Stimulated activated CD8-positive, alpha-beta memory T cell treated with anti-CD3 and anti-CD28 coated beads, Interleukin-7, amount 100 ng/mL, for 1 hour (primary cell): ENCODE measurements at places on chromosomes 1 and 21.

GRCh38 chr1:248748211-248748610 is 7.3 kb downstream of the LYPD8 start:
- DNase-seq = no peak

GRCh38 chr1:17551755-17552234 is 12.3 kb downstream of the ARHGEF10L start:
- DNase-seq = no peak

GRCh38 chr1:71295350-71295749 is 214.5 kb upstream of the ZRANB2 start:
- no peak for DNase-seq

DNA sequence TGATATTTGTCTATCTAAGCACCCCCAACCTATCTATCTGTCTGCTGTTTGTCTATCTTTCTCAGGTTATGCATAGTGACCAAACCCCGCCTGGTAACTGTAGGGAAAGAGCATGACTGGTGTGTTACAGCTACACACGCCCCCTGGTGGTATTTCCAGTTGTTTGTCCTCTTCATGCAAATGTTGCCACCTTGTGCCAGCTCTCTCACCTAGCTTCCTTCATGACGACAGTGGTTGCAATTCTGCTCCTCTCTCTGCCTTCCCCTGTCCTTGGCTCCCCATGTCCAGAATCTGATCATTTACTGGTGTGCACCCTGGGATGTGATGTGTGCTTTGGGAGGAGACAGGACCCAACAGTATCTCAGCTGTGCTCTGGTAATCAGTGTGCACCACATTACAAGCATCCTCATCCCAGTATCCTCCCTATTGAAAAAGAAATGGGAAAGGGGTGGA is 8.1 kb upstream of the INKA2 start:
- DNase-seq = no peak

GRCh38 chr1:234271243-234271606 is 102.0 kb upstream of the COA6 start:
- no peak for DNase-seq

- DNase-seq = peak; percentile 11
Measured at GRCh38 chr1:152185544-152186391, 26.7 kb upstream of the RPTN start.

DNA sequence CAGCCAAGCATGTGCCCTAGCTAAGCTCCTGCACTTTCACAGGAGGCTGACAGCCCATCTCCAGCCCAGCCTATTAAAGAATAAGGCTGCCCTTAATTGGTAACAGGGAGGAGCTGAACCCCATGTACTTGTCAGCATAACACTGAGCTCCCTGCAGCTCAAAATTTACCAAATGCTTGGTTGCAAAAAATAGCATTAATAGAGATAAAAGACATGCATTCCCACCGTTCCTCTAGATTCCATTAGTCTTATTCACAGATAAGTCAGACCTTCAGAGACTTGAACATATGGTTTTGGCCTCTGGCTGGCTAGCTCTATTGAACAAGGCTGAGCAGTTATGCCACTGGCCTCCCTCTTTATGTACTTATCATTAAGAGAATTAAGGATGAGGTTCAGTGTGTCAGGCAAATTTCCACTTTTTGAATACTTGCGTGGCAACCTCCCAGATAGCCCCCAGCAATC is 29.2 kb downstream of the OLFML3 start:
- DNase-seq = no peak

DNA sequence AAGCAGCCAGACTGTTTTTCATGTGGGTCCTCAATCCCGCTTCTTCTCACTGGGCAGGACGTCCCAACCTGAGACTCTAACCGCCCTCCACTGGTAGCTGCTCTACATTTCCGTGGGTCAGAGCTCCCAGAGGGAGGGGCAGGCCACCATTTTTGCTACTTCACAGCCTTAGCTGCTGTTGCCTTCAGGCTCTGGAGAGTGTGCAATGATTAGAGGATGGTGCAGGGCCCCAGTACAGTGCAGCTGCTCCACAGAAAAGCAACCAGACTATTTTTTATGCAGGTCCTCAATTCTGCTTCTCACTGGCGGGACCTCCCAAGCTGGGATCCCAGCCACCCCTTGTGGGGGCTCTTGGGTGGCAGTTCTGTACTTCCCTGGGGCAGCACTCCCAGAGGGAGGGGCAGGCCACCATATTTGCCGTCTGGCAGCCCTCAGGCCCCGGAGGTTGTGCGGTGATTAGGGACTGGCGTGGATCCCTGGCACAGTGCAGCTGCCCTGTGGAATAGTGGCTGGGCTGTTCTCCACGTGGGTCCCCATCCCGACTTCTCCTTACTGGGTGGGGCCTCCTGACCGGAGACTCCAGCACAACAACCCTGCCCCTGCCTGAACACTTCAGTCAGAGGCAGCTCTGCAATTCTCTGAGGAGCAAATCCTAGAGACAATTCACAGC is 647.6 kb upstream of the PKN2 start:
- no peak for DNase-seq

DNA sequence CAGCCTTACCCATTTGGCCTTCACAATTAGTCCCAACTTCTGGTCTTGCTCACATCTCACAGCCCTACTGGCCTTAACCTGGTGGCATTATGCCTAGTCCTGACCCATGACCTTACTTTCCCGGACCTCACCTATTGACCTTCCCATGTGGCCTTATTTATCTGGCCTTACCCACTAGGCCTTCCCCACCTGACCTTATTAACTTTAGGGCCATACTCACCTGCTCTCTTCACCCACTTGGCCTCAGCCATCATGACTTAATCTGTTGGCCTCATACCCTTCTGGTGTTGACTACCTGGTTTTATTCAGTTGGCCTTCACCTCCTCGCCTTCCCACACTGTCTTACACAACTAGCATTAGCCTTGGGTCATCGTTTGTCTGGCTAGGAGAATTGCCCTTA is 35.7 kb downstream of the EXOC8 start:
- no peak for DNase-seq

DNA sequence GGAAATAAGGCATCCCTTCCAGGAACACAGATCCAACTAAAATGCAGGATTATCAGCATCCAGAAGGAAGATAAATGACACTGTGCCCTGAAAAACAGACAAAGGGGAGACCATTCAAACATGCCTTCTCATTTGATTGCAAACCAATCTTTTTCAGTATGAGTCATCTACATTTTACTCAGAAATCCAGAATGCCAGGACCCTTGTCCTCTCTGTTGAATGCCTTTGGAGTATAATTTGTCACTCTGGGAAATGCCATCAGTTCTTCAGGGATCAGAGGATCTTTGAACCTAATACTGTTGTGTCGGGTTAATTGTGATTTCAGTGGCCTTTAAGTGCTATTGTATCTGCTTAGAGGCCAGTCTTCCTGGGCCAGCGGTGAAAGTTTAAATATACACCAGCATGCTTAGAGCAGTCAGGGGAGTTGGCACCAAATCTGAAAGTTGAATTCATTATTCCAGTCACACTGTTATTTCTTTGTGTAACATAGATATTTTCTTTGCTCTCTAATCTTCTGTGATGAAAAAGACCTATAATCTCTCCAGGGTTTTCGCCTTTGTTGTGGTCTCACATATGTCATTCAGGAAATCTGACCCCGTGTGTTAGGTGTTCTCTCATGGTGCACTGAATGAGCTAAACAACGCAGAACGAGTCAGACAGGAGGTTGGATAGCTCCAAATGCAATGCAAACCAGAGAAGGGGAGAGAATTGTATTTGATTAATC is 364.8 kb upstream of the SGIP1 start:
- DNase-seq = no peak

DNA sequence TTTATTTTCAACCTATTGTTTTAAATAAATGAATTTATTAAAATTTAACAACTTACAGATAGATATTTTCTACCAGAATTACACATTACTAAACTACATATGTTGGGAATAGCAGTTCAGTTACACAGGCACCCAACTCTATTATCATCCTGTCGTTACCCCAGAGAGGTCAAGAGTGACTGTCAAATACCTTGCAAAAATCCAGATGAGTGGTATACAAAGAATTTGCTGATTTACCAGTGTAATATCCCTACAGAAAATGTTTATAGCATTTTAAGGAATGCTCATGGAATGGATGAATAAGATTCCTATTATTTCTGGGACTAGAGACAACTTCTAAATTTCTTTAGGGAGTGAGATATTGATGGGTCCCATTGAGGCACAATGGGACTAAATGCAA is 300.7 kb upstream of the RGS18 start:
- DNase-seq = no peak
